ENCODE measurements at places on chromosomes 13 and 19. TPM values are rescaled to one million over a fixed set of nuclear protein-coding genes. Genes with fewer than 3 reads are reported as not detected.
A peak's percentile ranks its signal among the peaks of the same experiment; 100 is the strongest.

GRCh38 chr19:49930483-49931011 is 1.2 kb upstream of the NUP62 start:
- H3K4me3 ChIP-seq, result no peak overlapping the region
- H3K36me3 ChIP-seq, result no peaks in the 10 kb centered on the region
- DNase-seq, result peak; percentile 57
- H3K4me1 ChIP-seq, result no peaks in the 10 kb centered on the region
- H3K27me3 ChIP-seq, result no peaks in the 10 kb centered on the region

- DNase-seq, result no peak
- H3K4me3 ChIP-seq, result no peak overlapping the region
- no peak overlapping the region for H3K27ac ChIP-seq
- H3K27me3 ChIP-seq, result no peaks in the 10 kb centered on the region
These were observed 8.1 kb upstream of the MUC16 start for GRCh38 chr19:9018163-9018875.

DNA sequence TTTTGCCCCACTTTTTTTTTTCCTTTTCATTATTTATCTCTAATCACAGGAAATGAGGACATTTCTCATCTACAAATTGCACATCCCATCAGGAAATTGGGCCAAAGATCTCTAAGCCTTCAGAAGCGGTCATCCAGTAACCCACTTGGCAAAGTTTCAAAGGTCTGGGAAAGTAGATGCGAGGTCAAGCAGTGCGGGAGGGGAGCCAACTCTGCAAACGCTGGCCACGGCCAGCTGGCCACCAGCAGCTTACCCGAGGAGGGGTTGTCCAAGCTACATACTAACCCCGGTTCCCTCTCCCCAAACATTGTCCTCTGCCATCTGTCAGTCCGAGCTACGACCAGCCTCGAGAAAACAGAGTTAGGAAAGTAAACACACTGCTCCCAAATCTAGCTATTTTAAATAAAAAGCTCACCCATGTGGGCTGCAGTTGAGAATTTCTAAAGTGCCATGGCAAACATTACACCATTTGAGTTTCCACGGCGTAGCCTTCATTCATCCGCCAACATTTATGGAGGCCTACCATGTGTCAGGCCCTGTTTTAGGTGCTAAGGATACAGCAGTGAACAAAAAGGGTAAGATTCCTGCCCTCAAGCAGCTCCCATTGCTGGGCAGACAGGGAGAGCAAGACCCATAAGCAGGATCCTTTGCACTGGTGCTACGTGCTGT is 11.5 kb downstream of the FFAR2 start:
- H3K4me3 ChIP-seq, result no peak overlapping the region
- no peak overlapping the region for H3K27ac ChIP-seq
- H3K4me1 ChIP-seq, result no peaks in the 10 kb centered on the region
- H3K36me3 ChIP-seq, result no peaks in the 10 kb centered on the region
- H3K27me3 ChIP-seq, result no peaks in the 10 kb centered on the region

DNA sequence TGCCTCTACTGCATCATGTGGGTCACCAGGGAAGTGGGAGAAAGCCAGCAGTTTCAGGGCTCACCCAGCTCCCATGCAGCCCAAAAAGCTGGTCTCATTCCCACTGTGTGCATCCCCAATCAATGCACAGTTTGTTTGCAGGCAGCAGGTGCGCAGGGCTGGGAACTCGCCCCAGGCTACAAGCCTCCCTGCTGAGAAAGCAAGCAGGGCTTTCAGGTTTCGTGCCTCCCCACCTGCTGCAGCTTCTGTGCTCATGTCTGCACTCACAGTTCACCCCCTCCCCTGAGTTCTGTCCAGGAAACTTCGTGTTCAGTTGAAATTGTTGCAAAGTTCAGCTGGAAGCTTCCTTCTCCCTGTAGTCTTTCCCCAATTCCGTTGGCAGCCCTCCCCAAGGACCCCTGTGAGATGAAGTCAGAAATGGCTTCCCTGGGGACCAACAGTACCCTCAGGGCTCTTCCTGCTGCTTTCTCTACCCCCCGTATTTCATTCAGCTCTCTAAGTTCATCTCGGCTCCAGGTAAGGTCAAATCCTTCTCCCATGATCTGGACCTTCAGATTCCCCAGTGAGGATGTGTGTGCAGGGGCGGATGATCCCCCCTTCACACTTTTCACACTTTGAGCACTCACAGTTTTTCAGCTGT is 10.3 kb upstream of the KLK3 start:
- no peak overlapping the region for H3K27ac ChIP-seq
- DNase-seq, result no peak
- no peak overlapping the region for H3K4me3 ChIP-seq

ZGLP1 gene
- 3.1 TPM for total RNA-seq

DNA sequence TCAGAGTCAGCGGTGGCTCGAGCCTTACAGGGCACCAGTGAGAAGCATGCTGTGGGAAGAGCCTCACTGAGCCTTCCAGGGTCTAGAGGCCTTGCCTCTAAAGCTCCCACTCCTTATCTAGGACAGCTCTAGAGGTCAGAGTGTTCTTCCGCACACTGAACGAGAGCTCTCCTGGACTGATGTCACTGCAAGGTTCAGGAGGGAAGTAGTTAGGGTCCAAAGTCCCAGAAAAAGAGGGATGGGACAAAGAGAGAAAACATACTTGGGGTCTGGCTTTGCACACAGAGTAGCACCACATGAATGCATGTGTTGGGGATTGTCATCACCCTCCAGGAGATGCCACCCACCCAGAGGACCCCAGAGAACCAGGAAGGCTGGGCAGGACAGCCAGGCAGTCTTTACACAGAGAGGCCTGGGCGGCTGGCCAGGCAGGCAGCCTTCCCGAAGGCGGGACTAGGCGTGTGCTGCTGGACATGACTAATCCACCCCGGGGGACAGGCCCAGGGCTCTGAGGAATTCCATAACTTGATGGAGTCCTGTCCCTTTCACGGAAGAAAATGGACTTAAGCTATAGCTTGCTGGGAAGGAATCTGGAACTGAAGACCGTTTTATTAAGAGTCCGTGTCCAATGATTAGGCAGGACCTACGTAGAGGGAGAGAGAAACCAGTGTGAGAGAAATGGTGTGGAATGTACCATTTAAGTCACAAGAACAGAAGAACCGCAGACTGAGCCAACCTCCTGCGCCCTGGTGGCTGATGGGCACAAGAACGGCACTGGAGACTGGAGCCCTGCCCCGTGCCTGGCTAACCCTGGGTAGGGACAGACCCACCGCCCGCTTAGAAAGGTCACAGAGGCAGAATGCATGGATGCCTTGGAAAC is 16.6 kb upstream of the EPHX3 start:
- no peaks in the 10 kb centered on the region for H3K4me1 ChIP-seq
- H3K27me3 ChIP-seq, result no peaks in the 10 kb centered on the region
- no peak overlapping the region for H3K4me3 ChIP-seq
- no peaks in the 10 kb centered on the region for H3K36me3 ChIP-seq
- H3K27ac ChIP-seq, result peak overlapping the region; percentile 100

TNNI3 gene
- not detected for total RNA-seq

DNA sequence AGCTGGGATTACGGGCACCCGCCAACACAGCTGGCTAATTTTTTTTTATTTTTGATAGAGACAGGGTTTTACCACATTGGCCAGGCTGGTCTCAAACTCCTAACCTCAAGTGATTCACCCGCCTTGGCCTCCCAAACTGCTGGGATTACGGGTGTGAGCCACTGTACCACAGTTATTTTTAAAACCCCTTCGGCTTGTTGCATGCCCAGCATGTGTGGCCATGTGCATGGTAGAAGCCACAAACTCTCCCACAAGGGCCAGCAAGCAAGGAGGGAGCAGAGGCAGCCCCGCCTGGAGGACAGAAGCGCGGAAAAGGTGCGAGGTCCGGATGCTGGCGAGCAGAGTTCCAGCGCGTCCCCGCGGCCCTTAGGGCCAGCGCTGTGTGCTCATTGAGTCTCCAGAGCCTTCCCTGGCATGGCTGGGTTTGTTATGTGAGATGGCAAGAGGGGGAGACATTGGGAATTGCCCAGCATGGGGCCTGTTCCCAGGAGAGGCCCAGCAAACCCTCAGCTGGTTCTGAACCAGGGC is 12.9 kb downstream of the THOP1 start:
- H3K4me3 ChIP-seq, result no peak overlapping the region
- DNase-seq, result no peak
- H3K36me3 ChIP-seq, result no peaks in the 10 kb centered on the region
- H3K4me1 ChIP-seq, result no peaks in the 10 kb centered on the region
- H3K27me3 ChIP-seq, result no peaks in the 10 kb centered on the region

GRCh38 chr13:40383132-40383531 is 283.3 kb downstream of the FOXO1 start:
- DNase-seq, result no peak
- no peak overlapping the region for H3K4me3 ChIP-seq
- no peaks in the 10 kb centered on the region for H3K4me1 ChIP-seq
- no peaks in the 10 kb centered on the region for H3K36me3 ChIP-seq

GRCh38 chr19:3507371-3508120 is 1.4 kb downstream of the FZR1 start:
- H3K4me3 ChIP-seq, result peak overlapping the region; percentile 73
- H3K27ac ChIP-seq, result no peak overlapping the region
- no peaks in the 10 kb centered on the region for H3K27me3 ChIP-seq
- H3K36me3 ChIP-seq, result no peaks in the 10 kb centered on the region
- no peaks in the 10 kb centered on the region for H3K4me1 ChIP-seq

DNA sequence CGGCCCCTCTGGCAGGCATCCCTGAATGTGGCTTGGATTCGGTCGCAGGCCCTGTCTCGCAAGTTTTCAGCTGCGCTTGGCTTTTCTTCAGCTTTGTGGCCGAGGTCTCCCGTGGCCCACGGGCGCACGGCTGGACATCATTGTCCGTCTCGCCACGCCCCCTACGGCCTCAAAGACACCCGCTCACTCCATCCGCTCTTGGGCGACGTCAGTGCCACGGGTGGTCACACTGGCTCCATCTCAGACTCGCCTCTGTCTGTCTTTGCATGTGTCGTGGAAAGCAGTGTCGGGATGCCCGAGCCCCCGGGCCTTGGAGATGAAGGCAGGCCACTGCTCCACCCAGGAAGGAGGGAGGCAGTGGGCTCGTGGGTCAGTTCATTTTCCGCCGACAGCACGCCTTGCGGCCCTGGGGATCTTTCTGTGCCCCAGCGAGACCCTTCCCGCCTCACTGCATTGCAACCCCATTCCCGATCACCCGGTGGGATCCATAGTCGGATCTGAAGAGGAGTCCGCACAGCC is 51.0 kb downstream of the ZNF146 start:
- DNase-seq, result no peak
- no peak overlapping the region for H3K27ac ChIP-seq
- no peaks in the 10 kb centered on the region for H3K27me3 ChIP-seq
- no peaks in the 10 kb centered on the region for H3K4me1 ChIP-seq
- no peak overlapping the region for H3K4me3 ChIP-seq

DNA sequence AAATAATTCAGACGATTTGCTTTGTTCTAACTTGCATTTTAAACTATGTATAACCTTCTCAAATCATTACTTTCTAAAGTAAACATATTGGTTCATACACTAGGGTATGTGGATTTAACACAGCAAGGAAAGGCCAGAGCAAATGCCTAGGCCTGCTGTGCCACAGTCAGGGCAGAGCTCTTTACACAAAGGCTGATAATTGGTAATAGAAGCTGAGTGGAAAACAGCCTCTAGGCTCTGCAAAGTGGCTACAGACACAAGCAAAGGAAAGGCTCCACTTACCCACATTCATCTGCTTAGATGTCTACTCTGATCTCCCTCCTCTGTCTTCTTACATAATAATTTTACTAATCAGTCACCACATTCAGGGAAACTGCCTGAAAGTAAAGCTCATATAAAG is 382.9 kb downstream of the OLFM4 start:
- DNase-seq, result no peak
- no peaks in the 10 kb centered on the region for H3K4me1 ChIP-seq
- H3K36me3 ChIP-seq, result no peaks in the 10 kb centered on the region

ZNF865 gene
- 13.4 TPM for total RNA-seq

- DNase-seq, result peak; percentile 29
- H3K27me3 ChIP-seq, result no peaks in the 10 kb centered on the region
- no peaks in the 10 kb centered on the region for H3K4me1 ChIP-seq
- no peak overlapping the region for H3K27ac ChIP-seq
- peaks cover 4% of the 10 kb centered on the region for H3K36me3 ChIP-seq
These were observed 34.4 kb downstream of the PEPD start for GRCh38 chr19:33486936-33487811.

GRCh38 chr13:31756346-31756745 is 17.0 kb downstream of the RXFP2 start:
- H3K4me1 ChIP-seq, result no peaks in the 10 kb centered on the region
- no peak overlapping the region for H3K27ac ChIP-seq
- no peaks in the 10 kb centered on the region for H3K36me3 ChIP-seq
- no peaks in the 10 kb centered on the region for H3K27me3 ChIP-seq

GRCh38 chr19:48877855-48878195 is 5.6 kb downstream of the PPP1R15A start:
- no peaks in the 10 kb centered on the region for H3K27me3 ChIP-seq
- H3K27ac ChIP-seq, result peak overlapping the region; percentile 44
- no peak for DNase-seq
- no peak overlapping the region for H3K4me3 ChIP-seq

GRCh38 chr13:87244256-87244890 is 426.8 kb upstream of the SLITRK5 start:
- no peak overlapping the region for H3K27ac ChIP-seq
- no peak for DNase-seq
- H3K4me1 ChIP-seq, result no peaks in the 10 kb centered on the region
- no peaks in the 10 kb centered on the region for H3K27me3 ChIP-seq
- H3K4me3 ChIP-seq, result no peak overlapping the region
- no peaks in the 10 kb centered on the region for H3K36me3 ChIP-seq

DNA sequence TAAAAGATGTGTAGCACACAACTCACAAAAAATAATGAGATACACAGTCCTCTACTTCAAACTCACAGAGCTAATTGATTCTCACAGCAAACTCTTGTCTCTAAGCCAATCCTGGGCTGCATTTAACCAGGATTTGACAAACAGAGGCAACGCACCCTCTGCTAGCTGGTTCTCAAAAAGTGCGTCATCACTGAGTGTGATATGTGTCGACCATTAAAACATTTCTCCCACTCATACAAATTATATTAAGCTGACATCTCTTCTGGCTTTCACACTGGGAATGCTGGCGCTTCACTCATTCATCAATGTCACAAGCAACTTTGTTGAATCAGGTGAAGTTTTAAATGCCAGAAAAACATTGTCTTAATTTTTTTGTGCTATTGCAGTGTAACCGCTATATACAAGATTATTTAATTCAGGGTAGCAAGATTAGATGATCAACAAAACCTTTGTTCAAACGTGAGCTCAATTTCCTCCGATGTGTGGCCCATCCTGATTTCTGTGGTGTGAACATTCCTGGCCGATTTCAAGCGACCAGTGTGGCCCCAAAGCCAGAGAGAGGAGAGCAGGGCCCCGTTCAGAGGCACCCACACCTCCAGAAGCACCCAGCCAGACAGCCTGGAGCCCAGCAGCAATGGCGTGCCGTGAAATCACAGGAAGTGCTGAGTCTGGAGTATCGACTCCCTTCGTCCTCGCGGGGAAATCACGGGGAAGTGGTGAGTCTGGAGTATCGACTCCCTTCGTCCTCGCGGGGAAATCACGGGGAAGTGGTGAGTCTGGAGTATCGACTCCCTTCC is 49.4 kb downstream of the RASA3 start:
- no peaks in the 10 kb centered on the region for H3K27me3 ChIP-seq
- no peaks in the 10 kb centered on the region for H3K36me3 ChIP-seq
- H3K4me1 ChIP-seq, result no peaks in the 10 kb centered on the region

Measured in aorta (tissue), 5 donors.